ENCODE measurements at places on chromosomes 13 and 19.

- DNase-seq = peak; percentile 18
Observed at GRCh38 chr19:3366753-3367627, 607 bp downstream of the NFIC start.

DNA sequence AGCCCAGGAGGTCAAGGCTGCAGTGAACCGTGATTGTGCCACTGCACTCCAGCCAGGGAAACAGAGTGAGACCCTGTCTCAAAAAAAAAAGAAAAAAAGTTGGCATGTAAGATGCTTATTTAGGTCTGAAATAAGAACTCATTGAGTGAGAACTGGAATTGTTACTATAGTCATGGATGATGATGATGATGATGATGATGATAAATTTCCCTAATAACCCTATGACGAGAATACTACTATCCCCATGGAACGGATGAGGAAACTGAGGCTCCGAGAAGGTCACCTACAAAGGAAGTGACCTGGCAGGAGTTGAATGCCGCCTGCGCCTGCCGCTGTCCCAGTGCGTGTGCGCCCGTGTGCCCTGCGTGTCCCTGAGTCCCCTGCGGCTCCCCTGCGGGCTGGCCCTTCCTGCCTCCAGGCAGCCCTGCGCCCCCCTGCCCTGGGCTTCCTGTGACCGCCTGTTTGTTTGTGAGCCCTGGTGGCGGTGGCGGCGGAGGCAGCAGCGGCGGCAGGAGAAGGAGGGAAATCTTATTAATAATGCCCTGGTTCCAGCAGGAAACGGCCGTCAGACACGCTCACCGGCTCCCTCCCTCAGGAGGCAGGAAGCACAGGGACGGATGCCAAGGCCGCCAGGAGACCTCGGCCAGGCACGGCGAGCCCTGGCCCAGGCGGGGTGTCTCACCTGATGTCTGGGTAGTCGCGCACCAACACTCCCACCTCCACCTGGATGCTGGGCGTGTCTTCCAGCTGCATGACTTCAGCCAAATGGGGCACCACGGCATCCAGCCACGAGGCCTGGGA lies 29.6 kb downstream of the EXOC3L2 start:
- no peak for DNase-seq

- DNase-seq = no peak
Observed at GRCh38 chr19:4301590-4302242, 473 bp downstream of the TMIGD2 start.

DNA sequence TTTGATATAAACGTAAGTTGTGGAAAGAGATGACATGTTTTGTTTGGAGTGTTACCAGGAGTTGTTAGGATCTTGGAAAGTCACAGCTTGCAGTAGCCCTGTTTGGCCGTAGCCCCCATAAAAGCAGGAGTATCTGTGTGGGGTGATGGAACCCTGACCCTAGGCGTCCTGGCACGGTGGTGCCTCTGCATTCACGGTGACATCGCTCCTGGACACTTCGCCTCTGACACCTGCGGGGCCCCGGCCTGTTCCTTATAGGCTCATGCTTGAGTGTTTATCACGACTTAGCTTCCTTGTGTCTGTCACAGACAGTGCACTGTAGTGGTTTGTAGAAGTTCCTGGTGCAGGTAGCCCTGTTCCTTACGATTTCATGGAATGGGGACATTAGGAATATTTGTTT lies 74.2 kb downstream of the ATP11A start:
- DNase-seq = no peak

- DNase-seq = no peak
Observed at GRCh38 chr13:84139561-84140158, 257.4 kb upstream of the SLITRK1 start.

- peak; percentile 23 for DNase-seq
Observed at GRCh38 chr19:15584541-15585115, 30.4 kb upstream of the CYP4F8 start.

GRCh38 chr19:30806311-30806710 lies 434.1 kb downstream of the ZNF536 start:
- no peak for DNase-seq

- DNase-seq = no peak
Observed at GRCh38 chr19:38839816-38840582, 8.4 kb upstream of the ECH1 start.

DNA sequence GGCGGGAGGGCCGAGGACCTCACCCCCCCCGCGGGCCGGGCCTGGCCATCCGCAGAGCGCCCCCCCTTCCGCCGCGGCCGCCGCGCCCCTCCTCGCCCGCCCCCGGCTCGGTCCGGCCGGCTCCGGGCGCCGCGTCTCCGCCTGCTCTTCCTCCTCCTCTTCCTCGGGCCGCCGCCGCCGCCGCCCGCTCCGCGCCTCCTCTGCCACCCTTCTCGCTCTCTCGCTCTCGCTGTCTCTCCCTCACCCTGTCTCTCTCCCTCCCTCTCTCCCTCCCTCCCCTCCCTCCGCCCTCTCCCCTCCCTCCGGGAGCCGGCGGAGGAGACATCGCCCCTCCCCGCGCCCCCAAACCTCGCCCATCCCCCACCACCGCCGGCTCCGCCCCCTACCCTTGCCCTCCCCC lies at the start of gene SHANK1:
Gene SHANK1 (minus strand): TSS at position 237 of the 400 bp plus-strand sequence. CDS start 2,883 bp downstream, outside the sequence.
- DNase-seq = no peak

- no peak for DNase-seq
Observed at GRCh38 chr19:41228486-41228885, 9.5 kb downstream of the AXL start.

- no peak for DNase-seq
Observed at GRCh38 chr13:40026741-40027140, 371.3 kb downstream of the COG6 start.

- peak; percentile 67 for DNase-seq
Observed at GRCh38 chr19:49506575-49507105, 5.8 kb upstream of the FCGRT start.

- DNase-seq = no peak
Observed at GRCh38 chr13:107205318-107206104, 637.6 kb upstream of the ARGLU1 start.

DNA sequence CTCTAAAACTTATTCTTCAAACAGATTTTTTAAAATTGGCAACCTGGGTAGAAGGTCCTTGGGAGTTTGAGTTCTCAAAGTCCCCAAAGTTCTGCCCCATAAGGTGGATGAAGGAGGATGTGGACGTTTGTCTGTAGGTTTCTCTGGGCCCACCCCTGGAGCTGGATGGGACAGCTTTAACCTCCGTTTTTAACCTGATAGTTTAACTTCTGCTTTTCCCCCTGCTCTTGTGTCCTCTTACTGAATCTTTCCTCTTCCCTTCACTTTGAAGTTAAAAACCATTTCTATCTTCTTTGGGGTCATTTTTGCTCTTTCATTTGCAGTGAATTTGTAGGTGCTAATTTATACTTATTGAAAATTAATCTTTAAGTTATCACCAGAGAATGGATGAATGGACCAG lies 79.1 kb downstream of the ESD start:
- no peak for DNase-seq

- no peak for DNase-seq
Observed at GRCh38 chr19:32404933-32405430, 588 bp upstream of the DPY19L3 start.

GRCh38 chr13:33245505-33246158 lies 39.9 kb downstream of the STARD13 start:
- no peak for DNase-seq

- peak; percentile 38 for DNase-seq
Observed at GRCh38 chr13:31050486-31051400, 111.0 kb downstream of the HSPH1 start.

GRCh38 chr19:47229676-47230053 lies 1.3 kb downstream of the BBC3 start:
- no peak for DNase-seq

- DNase-seq = peak; percentile 74
Observed at GRCh38 chr13:25744178-25744577, 307.6 kb downstream of the SHISA2 start.

- DNase-seq = peak; percentile 16
Observed at GRCh38 chr19:8607386-8607785, 3.1 kb downstream of the ADAMTS10 start.

DNA sequence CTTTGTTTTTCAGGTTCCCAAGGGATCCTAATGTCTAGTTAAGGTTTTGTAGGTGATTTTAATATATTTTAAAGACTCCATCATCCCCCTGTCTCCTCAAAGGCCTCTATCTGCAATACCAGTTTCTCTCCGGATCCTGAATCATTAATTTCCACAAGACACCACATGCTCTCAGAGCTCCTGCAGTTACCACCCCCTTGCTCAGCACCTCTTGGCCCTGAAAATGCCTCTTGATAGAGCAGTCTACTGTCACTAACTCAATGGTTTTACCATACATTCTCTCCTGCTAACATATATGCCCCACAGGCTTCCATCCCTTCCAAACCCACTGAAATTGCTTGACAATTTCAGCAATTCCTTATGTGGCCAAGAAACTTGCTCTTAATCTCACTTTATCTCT lies 1.9 kb upstream of the PEG3 start:
- no peak for DNase-seq

DNA sequence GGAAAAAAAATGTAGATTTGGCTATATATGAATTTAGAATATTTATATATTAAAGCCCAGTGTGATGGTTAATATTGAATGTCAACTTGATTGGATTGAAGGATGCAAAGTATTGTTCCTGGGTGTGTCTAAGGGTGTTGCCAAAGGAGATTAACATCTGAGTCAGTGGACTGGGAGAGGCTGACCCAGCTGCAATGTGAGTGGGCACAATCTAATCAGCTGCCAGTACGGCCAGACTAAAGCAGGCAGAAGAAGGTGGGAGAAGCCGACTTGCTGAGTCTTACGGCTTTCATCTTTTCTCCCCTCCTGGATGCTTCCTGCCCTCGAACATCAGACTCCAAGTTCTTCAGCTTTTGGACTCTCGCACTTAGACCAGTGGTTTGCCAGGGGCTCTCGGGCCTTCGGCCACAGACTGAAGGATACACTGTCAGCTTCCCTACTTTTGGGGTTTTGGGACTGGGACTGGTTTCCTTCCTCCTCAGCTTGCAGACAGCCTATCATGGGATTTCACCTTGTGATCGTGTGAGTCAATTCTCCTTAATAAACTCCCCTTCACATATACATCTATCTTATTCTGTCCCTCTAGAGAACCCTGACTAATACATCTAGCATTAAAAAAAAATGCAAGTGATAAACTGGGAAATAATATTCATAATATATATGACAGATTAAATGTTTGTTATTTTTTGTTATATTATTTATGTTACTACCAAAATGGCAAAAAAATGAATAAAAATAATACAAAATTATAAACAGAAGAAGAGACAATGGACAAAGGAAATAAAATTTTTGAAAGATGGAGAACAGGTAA lies 122.4 kb downstream of the DLEU7 start:
- DNase-seq = no peak

DNA sequence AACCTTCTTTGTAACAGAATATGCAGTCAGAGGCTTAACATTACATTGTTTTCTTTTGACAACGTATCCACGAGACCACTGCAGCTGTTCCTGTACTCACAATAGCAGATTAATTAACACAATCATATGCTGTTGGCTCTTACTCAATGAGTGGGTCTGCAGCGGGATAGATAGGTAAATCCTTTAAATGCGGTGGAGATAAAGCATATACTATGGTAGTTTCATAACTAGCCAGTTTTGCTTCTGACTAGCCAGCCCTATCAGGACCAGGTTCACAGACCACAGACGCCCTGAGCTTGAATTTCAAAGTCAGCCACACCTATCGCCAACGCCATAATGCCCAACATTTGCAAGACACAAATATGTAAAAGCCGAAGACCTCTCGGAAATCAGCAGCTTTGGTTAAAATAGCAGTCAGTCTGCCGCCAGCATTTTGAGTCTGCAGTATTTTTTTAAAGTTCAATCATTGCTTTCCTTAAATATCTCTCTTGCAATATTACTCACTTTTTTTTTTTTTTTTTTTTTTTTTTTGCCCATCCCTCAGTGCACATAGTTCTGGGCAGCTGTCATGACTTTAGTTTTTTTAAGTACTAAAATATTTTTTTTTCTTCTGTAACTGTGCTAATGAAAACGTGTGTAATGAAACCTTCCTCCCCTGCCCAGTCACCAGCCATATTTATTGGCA lies 120.5 kb downstream of the ZNF536 start:
- no peak for DNase-seq

- DNase-seq = no peak
Observed at GRCh38 chr19:9139609-9140158, 513 bp upstream of the ZNF317 start.

GRCh38 chr13:76638181-76638580 lies 248.0 kb downstream of the KCTD12 start:
- peak; percentile 33 for DNase-seq

DNA sequence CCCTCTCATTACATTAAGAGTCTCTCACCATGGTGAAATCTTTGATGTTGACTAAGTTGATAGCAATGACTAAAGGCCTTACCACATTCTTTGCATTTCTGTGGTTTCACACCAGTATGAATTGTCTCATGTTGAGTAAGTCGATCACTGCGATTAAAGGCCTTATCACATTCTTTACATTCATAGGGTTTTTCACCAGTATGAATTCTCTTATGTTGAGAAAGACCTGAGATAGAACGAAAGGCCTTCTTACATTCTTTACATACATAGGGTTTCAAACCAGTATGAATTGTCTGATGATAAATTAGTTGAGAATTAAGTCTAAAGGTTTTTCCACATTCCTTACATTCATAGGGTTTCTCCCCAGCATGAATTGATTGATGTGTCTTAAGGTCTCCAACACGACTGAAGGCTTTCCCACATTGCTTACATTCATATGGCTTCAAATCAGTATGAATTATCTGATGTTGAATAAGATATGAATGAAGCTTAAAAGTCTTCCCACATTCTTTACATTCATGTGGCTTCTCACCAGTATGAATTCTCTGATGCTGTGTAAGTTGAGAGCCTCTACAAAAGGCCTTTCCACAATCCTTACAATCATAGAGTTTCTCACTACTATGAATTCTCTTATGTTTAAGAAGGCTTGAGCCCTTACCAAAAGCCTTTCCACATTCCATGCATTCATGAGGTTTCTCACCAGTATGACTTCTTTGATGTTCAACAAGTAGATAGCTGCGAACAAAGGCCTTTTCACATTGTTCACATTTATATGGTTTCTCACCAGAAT lies 45.6 kb downstream of the ZNF283 start:
- no peak for DNase-seq

- no peak for DNase-seq
Observed at GRCh38 chr13:60959427-60959826, 456.2 kb downstream of the PCDH20 start.

DNA sequence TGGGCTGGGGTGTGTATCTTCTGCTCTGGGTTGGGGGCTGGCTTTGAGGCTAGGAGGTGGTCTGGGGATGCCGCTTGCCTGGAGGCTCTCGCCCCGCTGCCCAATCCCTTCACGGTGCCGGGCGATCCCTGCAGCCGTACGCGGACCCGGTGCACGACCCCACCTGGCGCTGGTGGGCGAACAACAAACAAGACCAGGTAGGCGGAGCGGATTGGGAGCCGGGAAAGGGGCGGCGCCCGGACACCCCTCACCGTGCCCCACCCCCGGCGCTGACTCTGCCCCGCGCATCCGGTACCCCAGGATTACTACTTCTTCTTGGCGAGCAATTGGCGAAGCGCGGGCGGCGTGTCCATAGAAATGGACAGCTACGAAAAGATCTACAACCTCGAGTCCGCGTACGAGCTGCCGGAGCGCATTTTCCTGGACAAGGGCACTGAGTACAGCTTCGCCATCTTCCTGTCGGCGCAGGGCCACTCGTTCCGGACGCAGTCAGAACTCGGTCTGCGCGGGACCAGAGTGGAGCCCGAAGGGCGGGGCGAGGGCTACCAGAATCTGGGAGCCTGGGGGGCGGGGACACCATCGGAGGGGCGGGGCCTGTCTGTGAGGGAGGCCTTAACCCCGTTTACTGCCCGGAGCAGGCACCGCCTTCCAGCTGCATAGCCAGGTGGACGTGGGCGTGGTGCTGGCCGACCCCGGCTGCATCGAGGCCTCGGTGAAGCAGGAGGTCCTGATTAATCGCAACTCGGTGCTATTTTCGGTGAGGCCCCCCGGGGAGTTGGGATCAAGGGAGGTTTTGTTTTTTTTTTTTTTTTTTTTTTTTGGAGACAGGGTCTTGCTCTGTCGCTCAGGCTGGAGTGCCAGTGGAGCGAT lies 12.1 kb upstream of the PSMD8 start:
- DNase-seq = peak; percentile 49

Measured in foreskin fibroblast (primary cell).